ENCODE measurements at places on chromosomes 12 and 14.

GRCh38 chr12:46535376-46535775 is 162.8 kb upstream of the SLC38A2 start:
- no peak for DNase-seq

DNA sequence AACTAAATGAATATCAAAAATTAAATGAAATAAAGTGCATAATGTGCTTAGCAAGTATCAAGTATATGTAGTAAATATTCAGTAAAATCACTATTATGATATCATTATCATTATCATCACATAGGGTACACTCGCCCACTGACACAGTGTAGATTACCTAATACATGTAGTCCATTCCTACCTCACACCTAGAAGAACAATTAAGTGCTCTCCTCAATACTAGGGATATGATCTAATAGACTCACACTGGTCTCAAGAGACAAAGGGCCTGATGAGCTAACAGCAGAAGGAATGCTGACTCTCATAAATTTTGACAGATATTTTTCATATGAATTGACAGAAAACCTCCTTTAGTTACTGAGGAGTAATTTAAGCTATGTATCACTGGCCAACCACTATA is 29.1 kb downstream of the FSCB start:
- no peak for DNase-seq

- peak; percentile 8 for DNase-seq
Measured at GRCh38 chr12:50057000-50057841, at the start of gene ASIC1. Gene ASIC1, plus strand, starts transcription at chr12:50057596. Its CDS starts 1,171 bp downstream, at chr12:50058767.

DNA sequence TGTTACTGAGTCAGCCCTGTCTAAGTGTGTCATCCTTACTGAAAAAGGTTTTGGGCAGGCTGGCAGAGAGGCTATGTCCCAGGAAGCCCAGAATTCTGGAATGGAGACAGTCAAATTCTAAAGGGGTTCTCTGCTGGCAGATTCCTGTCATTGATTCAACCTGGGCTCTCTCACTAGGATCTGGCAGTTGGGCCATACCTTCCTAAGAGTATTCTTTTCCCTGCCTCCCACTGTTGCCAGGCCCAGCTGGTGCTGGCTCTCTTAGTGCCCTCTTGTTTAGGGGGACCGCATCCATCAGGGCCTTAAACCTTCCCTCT is 85.0 kb upstream of the EGLN3 start:
- no peak for DNase-seq

- DNase-seq, result no peak
Measured at GRCh38 chr12:8709124-8709830, 11.5 kb downstream of the RIMKLB start.

DNA sequence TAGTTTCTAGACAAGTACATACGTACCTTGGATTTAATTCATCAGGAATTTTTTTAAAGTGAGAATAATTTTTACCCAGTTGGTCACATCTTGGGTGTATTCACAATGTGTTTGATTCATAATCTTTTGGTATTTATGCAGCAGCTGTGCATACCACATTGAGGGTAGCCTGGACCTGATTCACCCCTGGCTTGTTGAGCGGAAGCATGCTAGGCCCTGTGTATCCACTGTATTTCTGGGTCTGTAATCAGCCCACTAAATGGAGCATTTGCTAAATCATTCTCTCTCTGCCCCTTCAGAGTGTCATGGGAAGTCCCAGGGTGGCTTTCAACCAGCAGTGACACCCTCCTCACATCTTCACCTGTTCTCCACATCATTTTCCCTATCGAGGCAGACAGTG is 203.8 kb upstream of the RGS6 start:
- DNase-seq, result no peak

GRCh38 chr12:92938018-92938417 is 8.9 kb upstream of the EEA1 start:
- no peak for DNase-seq

DNA sequence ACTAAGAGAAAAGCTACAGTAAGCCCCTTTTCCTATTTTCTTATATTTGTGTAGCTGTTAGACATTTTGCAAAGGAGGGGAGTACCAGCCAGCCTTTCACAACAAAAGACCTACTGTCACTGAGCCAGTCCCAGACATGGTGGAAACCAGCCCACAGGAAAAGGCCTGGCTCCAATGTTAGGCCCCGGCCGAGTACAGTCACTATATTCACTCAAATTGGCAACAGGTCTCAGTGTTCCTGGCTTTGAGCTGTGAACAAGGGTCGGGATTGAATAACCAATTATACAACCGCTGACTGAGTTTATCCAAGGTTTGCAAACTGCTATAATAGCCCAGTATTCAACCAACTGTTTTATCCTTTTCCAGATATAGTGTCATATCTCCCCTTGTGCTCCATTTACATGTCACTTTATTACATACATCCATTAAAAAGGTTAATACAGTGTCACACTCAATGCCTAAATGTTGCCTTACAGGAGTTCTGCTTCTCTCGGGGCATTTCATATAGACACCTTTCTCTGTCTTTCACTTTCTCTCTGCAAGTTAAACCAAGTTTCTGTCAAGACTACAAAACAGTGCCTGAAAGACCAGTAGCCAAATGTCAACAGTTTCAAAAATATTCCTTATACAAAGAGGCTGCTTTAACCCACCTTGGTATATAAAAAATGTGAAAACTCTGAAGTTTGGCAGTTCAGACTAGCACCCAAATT is 178.1 kb downstream of the SOX5 start:
- no peak for DNase-seq

GRCh38 chr14:24693353-24693737 is 59.4 kb upstream of the GZMB start:
- DNase-seq, result no peak

DNA sequence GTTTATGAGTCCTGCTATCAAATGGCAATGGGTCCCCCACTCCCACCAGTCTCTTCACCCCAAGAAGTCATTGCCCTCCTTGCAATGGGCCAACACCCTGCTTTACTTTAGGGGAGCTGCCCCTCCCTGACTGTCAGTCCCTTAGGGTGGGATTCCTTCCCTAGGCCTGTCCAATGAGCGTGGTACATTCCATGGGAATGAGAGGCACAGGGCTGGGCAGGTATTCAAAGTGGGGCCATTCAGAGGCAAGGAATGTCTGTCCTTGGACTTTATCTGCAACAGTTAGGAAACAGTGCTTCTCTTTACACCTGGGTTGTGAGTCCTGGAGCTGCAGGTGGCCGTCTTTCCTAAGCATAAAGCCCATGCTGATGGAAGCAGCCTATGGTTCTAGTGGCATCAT is 40.8 kb downstream of the TMEM132C start:
- no peak for DNase-seq

DNA sequence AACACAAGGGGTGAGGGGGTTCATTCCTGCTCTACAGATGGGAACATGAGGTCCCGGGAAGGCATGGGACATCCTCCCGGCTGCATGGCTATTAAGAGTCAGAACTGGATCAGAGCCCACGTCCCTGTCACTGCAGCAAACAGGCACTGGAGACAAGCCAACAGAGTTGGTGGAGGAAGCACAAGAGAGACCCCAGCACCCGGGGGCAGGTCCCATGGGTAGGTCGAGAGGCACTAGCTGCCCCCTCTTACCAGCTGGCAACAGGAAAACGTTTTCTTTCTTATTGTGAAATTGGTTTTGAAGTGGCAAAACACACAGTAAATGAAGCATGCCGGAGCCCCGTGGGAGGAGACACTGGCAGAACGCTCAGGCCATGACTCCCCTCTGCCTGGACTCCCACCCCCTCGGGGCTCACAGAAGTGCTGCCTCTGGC is 43.6 kb downstream of the SYNE3 start:
- no peak for DNase-seq

DNA sequence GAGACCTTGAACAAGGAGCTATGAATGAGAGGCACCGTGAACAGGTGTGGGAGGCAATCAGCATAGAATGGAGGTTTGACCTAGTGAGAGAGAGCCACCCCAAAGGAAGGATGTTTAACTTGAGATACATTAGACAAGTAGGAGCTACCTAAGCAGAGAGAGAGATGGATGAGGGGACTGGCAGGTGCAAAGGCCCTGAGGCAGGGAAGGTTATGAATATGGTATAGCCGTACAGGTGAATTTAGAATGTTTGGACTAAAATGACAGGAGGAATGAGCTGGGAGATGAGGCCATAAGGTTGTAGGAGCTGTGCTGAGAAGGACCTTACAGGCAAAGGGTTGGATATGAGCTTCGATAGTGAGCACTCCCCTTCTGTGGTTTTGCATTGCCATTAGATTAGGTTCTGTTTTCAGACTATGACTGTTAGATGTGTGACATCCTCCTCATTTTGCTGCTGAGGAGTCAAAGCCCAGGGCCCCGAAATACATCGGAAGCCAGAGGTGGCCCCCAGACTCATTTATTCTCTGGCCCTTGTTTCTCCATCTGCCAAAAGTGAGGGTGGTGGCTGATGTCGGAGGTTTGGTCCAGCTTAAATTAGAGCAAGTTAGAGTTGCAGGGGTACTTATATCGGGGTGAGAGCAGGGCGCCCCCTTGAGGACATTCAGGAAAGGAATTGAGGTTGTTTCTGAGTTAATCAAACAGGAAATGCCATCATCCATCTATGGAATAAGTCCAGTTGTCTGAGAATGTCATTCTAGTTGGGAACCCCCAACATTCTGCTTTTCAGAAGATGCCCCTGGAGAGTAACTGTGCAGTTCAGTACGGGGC is 29.4 kb downstream of the SLC24A4 start:
- no peak for DNase-seq
